ENCODE measurements at places on chromosomes 6 and 20. TPM values are rescaled to one million over a fixed set of nuclear protein-coding genes. Genes with fewer than 3 reads are reported as not detected.

The HAO1 gene
- not detected for total RNA-seq

The SEL1L2 gene
- 3.8 TPM for total RNA-seq

The IDH3B gene
- total RNA-seq: 33.8 TPM

The EFHC1 gene
- total RNA-seq: 20.2 TPM

The DHX16 gene
- 9.2 TPM for total RNA-seq

The FABP7 gene
- total RNA-seq: not detected

The ADGB gene
- total RNA-seq: 7.7 TPM

GRCh38 chr6:111793711-111794111, 79.5 kb downstream of the FYN start:
- DNase-seq: no peak

DNA sequence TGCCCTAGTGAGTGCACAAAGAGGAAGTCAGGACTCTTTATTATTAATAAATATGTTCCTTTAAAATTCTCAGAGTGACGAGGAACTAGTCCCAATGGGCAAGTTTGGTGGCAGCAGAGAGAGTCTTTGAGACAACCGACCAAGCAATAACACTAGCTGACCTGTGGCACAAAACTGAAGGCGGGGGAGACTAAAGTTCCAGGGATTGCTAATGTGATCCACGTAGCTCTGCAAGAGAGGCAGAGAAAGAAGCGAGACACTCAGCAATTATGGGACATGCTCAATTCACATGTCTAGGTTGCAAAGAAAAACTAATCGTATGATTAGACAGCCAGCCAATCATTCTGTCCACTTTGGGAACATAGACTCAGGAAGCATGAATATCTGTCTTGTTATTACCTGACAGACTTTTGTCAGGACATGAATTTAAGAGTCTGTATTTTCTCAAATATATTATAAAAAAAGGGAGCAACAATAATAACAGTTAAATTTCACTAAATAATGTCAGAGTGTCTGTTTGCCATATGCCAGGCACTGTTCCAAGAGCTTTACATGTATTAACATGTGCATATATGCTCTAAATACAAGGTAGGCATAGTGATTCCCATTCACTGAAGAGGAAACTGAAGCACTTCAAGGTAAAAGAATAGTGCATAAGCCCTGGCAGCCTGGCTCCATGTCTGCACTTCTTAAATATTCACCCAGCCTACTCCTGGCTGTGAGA, 81.0 kb downstream of the COL9A1 start:
- DNase-seq: no peak

GRCh38 chr6:52253494-52253893, 9.2 kb upstream of the IL17F start:
- no peak for DNase-seq

GRCh38 chr20:54088430-54088829, 18.0 kb upstream of the BCAS1 start:
- DNase-seq: no peak

- no peak for DNase-seq
Measured at GRCh38 chr20:35088231-35089145, 4.1 kb downstream of the TRPC4AP start.

- no peak for DNase-seq
Measured at GRCh38 chr20:62147125-62147524, 3.6 kb downstream of the SS18L1 start.

- no peak for DNase-seq
Measured at GRCh38 chr20:34060970-34061369, 51.1 kb downstream of the EIF2S2 start.

Measured in uterus (tissue), 4 donors.